Substantia nigra (tissue), 51 donors: ENCODE measurements at places on chromosomes 6 and 20.

DNA sequence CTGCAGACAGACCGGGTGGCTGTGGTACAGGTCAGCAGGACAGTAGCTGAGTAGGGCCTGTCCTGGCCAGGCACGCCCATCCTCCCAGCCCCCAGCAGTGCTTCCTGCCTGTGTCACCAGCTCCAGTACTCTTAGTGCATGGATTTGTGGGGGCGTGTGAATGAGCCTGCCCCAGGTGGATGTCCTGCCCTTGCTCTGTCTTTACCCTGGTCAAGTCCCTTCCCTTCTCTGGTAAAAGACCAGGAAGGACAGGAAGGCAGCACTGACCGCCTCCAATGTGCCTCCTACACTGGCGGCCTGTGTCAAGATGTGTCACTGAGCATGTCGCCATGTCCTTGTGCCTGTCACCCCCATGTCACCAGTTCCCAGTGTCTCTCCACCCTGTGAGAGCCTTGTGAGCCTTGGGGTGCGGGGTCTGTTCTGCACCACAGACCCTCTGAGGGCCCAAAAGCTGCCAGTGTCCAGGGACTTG, 11.9 kb downstream of the TEAD3 start:
- DNase-seq: no peak

DNA sequence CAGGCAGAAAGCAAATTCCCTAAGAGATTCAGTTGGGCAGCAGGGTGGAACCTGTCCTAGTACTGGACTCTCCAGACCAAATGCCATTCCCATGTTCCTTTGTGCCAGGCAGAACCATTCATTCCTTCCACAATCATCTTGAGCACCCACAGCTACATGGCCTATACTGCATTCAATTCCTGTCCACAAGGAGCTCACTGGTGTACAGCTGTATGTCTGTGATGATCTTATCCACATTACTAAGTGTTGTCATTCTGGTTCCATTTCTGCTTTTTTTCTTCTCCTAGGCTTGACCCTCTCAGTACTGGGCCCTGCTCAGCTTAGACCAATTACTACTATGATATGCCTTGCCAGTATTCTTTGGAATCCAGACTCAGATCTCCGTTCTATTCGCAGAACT, 27.5 kb downstream of the MAN1A1 start:
- DNase-seq: no peak

GRCh38 chr6:169559592-169559991, 142.2 kb downstream of the WDR27 start:
- DNase-seq: no peak

DNA sequence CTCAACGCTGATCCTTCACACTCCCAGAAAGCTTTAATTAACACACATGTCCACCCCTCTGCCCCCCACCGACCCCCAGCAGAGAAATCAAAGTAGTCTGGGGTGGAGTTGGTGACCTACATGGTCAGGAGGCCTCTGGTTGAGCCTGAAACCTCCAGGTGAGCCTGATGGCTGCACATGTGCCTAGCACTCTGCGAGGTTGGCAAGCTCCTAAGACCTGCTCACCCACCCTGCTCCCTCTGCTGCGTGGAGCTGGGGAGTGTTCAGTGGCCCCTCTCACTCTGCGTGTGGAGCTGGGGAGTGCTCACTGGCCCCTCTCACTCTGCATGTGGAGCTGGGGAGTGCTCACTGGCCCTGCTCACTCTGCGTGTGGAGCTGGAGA, 7.9 kb upstream of the YTHDF1 start:
- DNase-seq: no peak

DNA sequence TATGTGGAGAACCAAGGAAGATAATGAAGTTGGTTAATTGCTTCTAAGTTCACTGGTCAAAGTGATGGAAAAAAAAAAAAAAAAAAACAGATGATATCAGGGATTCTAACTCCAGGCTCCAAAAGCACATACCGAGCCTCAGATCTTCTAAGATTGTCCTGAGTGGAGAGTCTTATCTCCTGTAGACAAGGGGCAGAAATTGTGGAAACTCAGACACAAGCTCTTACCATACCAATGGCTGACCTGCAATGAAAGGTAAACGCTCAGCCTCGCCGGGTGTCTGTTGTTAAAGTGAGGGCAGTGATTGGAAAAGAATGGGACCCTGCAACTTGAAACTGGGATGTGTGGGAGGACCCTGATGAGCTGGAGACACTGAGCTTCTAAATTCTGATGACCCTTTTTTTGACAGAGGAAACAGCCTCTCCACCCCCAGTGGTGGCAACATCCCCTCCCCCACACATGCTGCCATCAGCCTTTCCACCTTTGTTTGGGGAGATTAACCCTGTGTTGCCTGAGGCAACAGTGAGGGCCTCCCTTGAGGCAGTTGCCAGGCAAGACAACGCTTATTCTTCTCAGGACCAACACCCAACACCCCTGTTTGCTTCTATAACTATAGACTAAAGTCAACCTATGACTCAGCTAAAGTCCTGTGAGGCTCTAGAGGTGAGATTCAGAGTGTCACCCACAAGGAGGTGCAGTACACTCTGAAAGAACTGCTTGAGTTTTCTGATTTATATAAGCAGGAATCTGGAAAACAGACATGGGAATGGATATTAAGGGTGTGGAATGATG, 154.0 kb downstream of the THBS2 start:
- no peak for DNase-seq

DNA sequence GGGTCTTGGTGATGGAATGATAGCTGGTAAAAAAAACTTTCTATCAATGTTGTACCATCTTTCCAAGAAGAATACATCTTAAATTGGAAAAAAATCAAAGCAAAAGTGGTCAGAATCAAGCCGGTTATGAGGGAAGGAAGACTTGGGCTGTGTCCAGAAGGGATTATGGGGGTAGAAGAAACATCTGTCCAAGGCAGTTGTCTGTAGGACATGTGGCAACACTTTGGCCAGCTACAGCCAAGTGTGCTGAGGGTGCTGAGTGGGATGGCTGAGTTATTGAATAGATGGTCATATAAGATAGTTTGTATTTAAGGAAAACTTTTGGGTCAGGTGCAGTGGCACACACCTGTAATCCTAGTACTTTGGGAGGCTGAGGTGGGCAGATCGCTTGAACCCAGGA, 38.4 kb downstream of the INSM1 start:
- no peak for DNase-seq

DNA sequence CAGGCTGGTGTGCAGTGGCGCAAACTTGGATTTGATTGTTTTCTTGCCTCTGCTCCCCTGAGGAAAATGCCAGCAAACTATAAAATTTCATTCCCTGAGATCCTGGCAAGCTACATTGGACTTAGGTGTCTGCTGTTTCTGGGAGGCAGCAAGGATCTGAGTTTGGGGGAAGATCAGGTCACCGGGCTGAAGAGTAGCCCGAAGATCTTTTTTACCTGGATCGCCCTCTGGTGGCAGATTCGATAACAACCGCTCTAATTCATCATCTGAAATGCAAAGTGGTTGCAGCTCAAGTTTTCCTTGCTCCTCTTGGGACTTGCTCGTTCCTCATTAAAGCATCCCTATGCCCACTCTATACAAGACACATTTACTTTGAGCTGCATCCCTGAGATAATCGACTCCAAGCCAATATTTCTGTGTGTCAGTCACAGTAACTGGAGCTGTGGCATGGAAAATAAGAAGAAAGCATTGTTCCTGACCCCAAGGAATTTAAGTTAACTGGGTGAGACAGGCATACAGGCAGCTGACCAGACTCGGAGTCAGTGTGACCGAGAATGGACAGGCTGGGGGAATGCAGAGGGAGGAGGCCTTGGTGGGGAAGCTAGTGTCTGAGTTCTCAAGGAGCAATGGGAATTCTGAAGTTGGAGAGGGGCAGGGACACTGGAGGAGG, 131.8 kb upstream of the PROKR2 start:
- no peak for DNase-seq

- no peak for DNase-seq
Measured at GRCh38 chr20:33178726-33179125, 10.8 kb downstream of the BPIFA2 start.

DNA sequence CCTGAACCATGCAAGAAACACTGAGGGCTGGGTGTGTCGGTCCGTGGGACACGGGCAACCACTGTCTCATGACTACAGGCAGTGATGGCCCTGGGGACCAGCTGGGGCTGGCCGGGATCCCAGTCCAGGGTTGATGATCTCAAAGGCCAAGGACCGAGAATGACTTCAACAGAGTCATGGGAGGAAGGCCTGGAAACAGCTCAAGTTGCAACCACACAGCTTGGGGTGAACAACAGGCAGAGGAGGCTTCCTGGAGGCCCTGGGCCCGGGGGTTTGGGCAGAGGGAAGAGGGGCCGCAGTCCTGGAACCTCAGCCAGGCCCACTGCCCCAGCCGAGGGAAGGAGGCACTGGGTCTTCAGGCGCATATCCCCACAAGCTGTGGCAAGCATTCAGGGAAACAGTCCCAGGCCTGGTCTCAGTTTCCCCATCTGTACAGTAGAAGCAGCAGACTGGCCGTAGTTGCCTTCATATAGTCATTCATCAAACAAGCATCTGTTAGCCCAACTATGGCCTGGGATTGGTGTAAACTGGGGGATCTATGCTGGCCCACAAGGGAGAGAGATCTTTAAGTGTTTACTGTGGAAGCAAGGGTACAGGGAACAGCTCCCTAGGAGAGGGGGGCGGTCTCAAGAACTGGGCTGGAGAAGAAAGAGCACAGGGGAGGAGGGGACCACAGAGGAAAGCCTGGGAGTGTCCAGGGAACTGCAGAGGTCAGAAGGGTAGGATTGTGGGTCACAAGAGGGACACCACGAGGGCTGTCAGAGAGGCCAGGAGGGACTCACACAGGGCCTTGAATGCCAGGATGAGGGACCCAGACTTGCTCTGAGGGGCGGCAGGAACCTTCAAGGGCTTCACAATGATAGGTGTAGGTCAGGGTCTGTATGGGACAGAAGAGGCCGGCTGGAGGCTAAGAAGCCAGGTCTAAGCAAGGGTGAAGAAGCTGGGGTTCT, 2.1 kb downstream of the MYL9 start:
- peak; percentile 16 for DNase-seq

GRCh38 chr20:19807946-19808330, 49.9 kb downstream of the RIN2 start:
- DNase-seq: no peak

- no peak for DNase-seq
Measured at GRCh38 chr20:38112261-38112929, 52.7 kb downstream of the TGM2 start.

- DNase-seq: no peak
Measured at GRCh38 chr20:20731000-20731944, 18.8 kb upstream of the RALGAPA2 start.

- no peak for DNase-seq
Measured at GRCh38 chr6:133895573-133896343, 6.8 kb downstream of the TCF21 start.

- no peak for DNase-seq
Measured at GRCh38 chr6:16420715-16421461, 182.5 kb downstream of the GMPR start.

DNA sequence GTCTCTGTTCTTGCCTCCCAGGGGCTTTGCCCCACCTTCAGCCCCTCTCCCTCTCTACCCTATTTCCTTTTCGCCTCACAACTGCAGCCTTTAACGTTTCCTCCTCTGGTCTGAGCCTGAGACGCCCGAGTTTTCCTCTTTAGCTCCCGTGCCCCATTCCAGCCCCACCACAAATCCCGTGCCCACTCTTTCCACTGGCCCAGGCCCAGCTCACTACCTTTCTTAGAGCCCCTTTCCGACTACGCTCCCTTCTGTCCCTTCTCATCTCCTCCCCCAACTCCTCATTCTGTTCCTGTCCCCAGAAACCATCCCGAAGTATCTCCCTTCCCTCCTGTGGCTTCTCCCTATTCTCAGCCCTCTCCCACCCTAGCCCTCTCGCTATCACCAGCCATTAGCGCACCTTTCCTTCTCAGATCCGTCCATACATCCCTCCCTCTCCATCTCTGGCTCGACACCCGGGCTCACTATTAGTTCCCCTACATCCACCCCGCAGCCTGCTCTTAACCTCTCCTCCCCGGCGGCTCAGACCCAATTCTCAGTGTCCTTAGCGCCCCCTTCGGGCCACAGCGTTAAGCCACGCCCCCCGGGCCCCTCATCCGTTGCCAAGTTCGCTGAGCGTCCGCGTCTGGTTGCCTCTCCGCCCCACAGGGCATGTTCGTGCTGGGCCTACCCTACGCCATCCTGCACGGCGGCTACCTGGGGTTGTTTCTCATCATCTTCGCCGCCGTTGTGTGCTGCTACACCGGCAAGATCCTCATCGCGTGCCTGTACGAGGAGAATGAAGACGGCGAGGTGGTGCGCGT, 2.7 kb downstream of the SLC32A1 start:
- no peak for DNase-seq

- DNase-seq: no peak
Measured at GRCh38 chr20:57451795-57452661, 60.8 kb downstream of the RBM38 start.

GRCh38 chr6:4786996-4787395, 10.8 kb downstream of the CDYL start:
- DNase-seq: no peak

DNA sequence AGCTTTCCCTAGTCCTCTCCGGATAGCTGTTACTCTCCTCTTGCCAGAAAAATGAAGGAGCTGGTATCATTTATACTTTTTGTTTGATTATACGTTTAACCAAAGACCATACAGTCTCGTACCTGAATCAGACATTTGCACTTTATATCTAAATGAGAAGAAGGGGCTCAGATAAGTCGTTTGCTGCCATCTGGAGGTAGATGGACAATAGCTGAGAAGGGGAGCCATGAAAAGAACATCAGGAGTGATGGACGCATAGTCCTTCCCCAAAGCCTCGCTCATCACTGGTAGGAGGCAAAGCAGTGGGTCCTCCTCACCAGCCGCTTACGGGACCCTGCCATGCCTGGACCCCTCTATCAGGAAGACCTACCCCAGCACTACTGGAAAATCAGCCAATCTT, 45.4 kb downstream of the RPF2 start:
- DNase-seq: no peak

- no peak for DNase-seq
Measured at GRCh38 chr6:122714059-122714458, 65.5 kb upstream of the FABP7 start.

GRCh38 chr6:150537491-150537890, 62.2 kb upstream of the PLEKHG1 start:
- DNase-seq: no peak

DNA sequence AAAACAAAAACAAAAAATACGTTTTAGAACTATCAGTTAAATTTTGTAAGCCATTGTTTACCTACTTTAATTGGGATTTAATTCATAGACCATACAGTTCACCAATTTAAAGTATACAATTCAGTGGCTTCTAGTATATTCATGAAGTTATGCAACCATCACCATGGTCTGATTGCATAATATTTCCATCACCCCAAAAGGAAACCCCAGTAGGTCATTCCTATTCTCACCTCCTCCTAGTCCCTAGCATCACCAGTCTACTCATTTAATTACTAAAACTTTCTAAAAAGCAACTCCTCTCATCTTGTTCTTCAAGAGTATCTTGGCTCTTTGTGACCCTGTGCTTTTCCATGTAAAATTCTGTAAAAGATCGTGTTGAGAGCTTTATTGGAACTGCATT, 60.2 kb downstream of the ASXL1 start:
- no peak for DNase-seq

GRCh38 chr6:77131426-77131825, 331.9 kb downstream of the HTR1B start:
- no peak for DNase-seq

DNA sequence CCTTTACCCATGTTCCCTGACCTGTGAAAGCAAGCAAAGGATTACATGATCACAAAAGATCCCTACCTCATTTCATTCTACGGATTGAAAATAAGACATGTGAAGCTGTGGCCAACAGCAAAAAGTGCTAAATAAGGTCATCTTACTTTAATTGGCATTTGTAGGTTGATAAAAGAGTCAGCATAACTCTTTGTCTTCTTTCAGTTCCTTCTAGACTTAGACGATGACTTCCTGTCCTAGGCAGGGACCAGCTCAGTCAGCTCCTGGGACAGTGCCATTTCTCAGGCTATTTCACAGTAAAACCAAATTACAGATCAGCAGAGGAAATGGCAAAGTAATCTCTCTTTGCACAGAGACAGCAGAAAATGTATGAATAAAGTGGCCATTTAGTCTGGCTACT, 480.7 kb downstream of the RFPL4B start:
- DNase-seq: no peak
